ENCODE measurements at places on chromosomes 2 and 18.

DNA sequence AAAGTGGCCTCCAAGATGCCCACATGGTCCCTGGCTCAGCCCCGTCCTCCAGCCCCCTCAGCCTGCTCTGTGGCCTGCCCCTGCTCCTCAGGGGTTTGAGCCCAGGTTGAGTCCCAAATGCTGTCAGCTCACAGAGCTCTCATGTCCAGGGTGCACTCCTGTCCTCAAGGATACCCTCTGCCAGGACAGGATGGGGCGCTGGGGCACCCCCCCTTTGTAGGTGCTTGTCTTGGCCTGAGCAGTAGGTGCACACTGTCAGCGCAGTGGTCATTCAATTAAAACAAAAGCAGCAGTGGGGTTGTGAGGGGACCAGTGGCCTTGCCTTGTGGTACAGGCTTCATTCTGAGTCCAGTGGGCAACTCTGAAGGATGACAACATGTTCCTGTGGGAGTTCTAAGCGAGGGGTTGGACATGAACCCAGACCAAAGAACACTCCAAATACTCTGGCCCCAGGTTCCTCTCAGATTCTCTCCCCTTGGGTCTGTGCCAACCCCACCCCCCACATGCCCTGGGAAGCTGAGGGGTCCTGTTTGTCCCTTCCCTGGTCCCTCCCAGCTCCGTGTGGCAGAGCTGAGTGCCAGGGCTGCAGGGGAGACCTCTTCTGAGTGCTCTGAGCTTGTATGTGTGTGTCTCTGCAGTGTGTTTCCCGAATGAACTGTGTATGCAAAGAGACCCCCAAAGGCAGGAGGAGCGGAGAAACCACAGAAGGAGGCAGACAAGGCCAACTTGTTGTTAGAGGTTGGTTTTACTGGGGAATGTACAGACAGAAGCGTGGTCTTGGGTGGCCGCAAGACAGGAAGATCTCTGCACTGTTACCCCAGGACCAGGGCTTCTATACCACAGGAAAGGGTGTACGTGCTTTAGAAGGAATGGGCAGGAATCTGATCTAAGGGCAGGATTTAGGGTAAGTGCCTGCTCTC is 155.6 kb upstream of the HS6ST1 start:
- DNase-seq: no peak

DNA sequence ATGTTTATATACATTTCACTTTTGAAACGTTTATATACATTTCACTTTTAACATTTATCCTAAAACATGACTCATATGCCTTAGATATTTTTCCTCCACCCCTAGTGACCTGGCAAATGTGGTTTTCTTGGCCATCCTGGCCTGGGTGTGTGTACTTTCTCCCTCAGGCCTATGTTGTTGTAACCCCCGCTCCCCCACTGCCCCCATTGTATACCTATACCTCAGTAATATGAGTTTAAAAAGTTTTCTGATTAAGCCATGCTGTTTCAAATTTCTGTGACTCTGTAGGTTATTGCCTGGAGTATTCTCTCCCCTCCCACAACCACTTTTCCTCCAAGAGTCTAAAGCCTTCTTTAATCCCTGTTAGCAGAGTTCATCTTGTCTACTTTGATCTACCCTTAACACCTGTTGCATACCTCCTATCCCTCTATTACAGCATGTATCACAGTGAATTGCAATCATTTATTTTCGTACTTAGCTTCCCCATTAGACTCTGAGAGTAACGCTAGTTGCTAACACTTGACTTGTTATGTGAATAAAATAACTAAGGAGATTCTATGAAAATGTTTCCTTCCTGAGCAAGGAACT is 67.9 kb downstream of the LCLAT1 start:
- DNase-seq: no peak

GRCh38 chr2:36811071-36811470 is 114.6 kb downstream of the VIT start:
- no peak for DNase-seq

DNA sequence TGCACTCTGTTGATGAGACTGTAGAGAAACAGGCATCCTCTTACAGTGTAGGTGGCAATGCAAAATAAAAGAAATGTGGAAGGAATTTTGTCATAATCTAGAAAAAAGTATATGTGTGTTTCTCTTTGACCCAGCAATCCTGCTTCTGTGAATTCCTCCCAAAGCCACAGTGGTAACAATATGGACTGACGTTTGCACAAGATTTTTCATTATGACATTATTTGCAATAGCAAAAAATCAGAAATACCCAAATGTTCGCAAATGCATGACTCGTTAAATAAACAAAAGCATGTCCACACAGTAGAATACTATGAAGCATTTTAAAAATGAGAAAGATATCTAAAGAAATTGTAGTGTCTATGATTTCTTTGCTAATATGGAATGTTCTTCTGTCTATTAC is 255.2 kb upstream of the NRP2 start:
- DNase-seq: no peak
